ENCODE measurements at places on chromosomes 7 and 10.

DNA sequence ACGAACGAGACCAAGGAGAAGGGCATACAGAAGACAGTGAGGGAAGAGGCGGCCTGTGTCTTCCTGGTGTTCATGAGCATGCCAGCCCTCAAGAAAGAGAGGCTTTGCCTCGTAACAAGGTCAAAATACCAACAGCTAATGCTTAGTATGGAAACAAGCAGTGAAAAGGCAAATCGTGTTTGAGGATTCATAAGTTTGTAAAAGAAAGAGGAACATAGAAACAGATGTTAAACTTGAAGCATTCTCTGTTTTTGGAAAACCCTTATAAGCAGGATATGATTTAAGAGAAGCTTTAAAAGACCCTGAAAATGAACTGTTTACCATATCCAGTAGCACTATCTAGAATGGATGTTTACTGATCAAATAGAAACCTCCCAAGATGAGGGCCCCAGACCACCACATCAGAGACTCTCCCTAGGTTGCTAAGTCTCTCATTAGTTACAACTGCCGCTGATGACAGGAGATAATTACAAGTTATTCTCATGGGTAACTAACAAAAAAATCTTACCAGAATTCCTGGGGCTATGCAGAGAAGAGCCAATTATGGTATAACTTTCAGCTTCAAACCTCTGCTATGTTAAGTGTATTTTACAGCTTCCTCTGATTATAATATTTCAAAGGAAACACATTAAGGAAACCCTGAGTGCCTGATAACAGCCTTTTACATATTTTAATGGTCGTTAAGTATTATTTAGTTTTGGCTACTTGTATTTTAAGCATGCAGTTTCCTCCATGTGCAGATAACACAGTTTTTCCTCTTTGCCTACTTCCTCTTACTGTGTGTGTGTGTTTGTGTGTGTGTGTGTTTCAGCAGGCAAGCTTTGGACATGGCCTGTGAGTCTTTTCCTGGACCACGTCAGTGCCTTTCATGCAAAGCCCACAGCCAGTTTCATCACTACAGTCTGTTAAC, 17.9 kb downstream of the JCAD start:
- DNase-seq, result no peak

GRCh38 chr7:102981451-102981850, 68.7 kb downstream of the LRRC17 start:
- DNase-seq, result no peak

DNA sequence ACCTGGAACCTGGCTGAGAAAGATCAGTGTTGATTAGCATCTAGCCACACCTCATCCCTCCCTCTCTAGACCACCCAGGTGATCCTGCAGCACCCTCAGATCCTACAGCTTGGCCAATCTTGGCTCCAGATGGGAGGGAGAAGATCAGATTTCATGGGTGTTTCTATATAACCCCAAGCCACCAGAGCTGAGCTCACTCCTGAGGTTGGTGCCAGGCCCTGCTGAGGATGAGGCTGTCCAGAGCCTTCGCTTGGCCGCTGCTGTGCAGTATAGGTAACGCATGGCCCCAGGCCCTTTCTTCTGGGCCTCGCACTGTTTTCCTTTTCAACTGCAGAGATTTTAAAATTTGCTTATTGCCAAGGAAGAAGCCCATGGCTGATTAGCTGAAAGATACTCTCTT, 27.0 kb downstream of the C10orf120 start:
- no peak for DNase-seq

DNA sequence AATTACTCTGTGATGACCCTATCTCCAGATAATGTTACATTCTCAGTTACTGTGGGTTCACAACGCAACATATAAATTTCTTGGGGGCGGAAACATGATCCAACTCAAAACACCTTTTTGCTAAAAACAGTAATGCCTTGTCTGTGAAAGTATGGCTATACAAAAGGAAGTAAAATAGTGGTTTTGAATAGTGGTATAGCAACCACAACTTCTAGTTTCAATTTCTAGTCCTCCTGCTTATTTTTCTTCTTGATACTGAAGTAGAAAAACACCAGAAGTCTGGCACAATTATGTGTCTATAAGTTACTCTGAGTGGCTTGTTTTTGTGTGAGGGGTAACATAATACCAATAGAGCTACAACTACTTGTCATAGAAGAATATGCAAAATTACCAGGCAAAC, 21.5 kb upstream of the ZNF800 start:
- DNase-seq, result no peak

- no peak for DNase-seq
Measured at GRCh38 chr10:119500123-119500795, 42.3 kb downstream of the RGS10 start.

DNA sequence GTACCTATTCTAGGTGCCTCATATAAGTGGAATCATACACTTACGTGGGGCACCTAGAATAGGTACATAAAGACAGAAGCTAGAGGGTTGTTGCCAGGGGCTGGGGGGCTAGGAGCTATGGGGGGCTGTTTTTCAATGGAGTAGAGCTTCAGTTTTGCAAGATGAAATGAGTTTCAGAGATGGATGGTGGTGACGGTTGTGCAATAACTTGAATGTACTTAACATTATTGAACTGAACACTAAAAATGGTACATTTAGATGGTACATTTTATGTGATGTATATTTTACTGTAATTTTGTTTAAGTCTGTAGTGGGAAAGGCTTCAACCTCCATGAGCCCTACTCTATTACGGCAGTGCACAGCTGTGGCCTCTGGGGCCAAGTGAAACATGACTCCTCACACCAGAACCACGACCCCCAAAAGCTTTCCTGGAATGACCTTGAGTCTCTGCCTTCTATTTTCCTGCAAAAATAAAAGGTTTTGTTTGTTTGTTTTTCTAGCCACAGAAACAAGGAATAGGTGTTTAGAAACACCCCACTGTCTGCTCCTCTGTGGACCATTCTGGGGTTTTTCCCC, 147.3 kb upstream of the PLXNA4 start:
- no peak for DNase-seq

DNA sequence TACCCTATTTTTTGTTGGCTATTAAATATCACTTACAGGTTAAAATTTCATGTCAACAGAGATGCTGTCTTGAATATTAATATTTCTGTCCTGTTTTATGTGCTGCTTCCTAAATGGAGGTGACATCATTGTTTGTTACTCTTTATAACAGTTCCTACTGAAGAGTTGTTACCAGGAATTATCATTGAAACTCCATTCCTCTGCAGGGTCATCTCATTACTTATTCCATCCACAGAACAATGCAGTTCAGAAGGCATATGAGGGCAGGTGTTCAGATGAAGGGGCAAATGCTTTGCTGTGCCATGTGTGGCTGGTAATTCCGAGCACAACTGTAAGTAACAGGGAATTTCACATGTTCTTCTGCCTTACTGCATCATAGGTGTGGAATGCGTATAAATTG, 113.4 kb downstream of the ANK3 start:
- DNase-seq, result no peak
